Fibroblast of skin of back (primary cell): ENCODE measurements at places on chromosomes 4 and X.
A peak's percentile ranks its signal among the peaks of the same experiment; 100 is the strongest.

DNA sequence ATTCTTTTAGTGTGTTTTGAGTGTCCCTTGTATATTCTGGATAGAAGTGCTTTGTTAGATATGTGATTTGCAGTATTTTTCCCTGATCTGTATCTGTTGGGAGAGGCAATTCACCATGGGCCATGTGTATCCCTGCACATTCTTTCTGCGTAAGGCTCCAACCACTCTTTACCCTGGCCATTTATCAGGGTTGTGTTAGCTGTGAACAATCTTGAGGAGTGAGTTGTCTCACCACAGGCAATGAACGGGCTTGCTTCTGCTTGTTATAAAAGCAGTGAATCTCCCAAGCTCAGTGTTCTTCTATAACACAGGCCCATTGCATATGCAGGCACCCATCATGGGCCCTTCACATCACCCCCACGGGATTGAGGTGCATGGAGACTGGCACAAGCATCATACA is 18.9 kb upstream of the SMIM10 start:
- DNase-seq = no peak

- DNase-seq = no peak
Observed at GRCh38 chr4:13367244-13367643, 116.9 kb downstream of the RAB28 start.

- no peak for DNase-seq
Observed at GRCh38 chr4:48103483-48104139, 30.4 kb downstream of the TXK start.

GRCh38 chr4:54843946-54844345 is 186.2 kb downstream of the KIT start:
- no peak for DNase-seq

- DNase-seq = peak; percentile 17
Observed at GRCh38 chrX:41781500-41781899, 57.5 kb downstream of the GPR82 start.

DNA sequence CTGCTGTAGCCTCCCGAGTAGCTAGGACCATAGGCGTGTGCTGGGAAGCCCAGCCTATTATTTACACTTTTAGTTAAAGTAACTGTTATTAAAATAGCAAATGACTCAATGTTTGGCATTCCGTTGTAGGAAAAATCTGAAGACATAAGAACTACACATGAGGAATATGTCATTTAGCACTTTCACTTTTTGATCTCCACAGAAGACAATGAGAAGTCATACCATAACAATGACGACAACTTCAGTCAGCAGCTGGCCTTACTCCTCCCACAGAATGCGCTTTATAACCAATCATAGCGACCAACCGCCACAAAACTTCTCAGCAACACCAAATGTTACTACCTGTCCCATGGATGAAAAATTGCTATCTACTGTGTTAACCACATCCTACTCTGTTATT is 6.7 kb downstream of the GPR34 start:
- peak; percentile 70 for DNase-seq

DNA sequence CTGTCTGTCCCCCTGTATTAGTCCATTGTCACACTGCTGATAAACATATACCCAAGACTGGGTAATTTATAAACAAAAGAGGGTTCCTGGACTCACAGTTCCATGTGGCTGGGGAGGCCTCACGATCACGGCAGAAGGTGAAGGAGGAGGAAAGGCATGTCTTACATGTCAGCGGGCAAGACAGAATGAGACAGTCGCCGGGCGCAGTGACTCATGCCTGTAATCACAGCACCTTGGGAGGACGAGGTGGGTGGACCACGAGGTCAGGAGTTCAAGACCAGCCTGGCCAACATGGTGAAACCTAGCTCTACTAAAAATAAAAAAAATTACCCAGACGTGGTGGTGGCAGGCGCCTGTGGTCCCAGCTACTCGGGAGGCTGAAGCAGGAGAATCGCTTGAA is 24.7 kb downstream of the IL3RA start:
- no peak for DNase-seq

DNA sequence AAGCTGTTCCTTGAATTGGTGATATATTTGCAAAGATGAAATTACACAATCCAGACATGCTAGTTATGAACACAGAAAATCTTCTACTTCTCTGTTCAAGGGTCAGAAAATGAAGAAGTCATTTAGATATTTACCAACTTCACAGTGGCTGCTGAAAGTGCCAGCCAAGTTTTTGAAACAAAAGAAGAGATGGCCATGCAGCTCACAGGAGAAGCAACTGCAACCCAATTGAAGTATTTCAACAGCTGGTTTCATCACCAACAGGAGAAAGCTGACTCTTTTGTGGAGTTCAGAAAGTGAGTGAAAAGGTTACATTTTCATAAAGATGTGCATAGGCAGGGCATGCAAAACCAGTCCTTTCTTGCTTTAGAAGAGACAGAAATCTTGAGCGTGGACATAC is 70.1 kb upstream of the LSM6 start:
- no peak for DNase-seq
